Ureter (tissue), 1 donor: ENCODE measurements at places on chromosomes 7 and 10.

- no peak for DNase-seq
Observed at GRCh38 chr7:28988810-28989209, 30.7 kb upstream of the TRIL start.

DNA sequence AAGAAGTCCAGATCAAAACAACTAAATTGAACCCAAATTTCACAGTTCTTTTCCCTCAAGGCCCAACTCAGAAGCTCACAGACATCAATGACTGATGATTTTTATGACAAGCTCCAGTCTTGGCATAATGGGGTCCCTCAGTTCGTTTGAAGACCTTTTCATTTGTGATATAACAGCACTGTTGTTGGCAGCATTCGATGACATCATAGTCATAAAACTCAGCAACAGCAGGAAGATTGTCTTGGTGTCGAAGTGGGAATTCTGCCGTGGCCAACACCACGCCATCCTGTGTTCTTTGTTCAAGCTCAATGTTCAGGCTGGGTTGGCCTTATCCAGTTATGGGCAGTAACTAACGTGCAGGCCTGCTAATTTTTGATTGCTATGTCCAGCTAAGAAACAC, 261.7 kb downstream of the C7orf25 start:
- no peak for DNase-seq

DNA sequence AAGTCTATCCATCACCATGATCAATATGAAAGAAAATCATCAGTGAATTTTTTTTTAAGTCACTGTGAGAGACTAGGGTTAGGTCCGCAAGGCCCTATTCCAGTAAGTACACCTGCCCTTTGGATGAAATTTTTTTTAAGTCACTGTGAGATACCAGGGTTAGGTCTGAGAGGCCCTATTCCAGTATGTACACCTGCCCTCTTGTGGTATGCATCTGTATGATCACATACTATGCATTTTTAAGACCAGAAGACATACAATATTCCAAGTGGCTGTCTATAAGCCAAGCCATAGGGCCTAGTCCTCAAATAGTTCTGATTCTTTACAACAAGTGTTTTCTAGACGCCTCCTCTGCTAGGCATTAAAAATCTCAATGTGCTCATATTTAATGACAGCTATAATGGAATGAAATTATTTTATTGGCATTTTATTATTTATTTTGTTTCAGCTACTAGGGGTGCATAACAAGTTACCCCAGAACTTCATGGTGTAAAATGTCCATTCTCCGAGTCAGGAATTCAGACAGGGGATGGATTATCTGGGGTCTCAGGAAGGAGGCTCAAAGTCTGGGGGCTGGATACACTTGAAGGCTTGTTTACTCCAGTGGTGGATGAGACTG, 53.1 kb downstream of the TEX36 start:
- no peak for DNase-seq

DNA sequence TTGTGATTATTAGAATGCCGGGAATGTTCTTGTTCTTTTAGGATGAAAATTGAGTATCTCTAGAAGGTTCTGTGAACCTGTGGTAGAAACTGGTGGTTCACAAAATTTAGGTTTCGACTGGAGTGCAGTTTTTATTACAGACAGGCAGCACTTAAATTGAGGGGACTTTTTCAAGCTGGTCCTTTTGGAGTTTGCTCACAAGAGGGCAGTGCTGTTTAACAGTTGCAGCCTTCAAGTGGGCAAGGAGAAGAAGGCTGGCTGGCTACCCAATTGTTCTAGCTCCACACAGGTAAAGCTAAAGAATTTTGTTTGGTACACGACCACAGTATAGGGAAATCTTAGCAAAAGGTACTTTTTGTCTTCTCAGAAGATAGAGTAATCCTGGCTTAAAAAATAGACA, 233.6 kb downstream of the SNX13 start:
- peak; percentile 63 for DNase-seq

GRCh38 chr7:7693881-7694280, 24.5 kb downstream of the RPA3 start:
- no peak for DNase-seq

DNA sequence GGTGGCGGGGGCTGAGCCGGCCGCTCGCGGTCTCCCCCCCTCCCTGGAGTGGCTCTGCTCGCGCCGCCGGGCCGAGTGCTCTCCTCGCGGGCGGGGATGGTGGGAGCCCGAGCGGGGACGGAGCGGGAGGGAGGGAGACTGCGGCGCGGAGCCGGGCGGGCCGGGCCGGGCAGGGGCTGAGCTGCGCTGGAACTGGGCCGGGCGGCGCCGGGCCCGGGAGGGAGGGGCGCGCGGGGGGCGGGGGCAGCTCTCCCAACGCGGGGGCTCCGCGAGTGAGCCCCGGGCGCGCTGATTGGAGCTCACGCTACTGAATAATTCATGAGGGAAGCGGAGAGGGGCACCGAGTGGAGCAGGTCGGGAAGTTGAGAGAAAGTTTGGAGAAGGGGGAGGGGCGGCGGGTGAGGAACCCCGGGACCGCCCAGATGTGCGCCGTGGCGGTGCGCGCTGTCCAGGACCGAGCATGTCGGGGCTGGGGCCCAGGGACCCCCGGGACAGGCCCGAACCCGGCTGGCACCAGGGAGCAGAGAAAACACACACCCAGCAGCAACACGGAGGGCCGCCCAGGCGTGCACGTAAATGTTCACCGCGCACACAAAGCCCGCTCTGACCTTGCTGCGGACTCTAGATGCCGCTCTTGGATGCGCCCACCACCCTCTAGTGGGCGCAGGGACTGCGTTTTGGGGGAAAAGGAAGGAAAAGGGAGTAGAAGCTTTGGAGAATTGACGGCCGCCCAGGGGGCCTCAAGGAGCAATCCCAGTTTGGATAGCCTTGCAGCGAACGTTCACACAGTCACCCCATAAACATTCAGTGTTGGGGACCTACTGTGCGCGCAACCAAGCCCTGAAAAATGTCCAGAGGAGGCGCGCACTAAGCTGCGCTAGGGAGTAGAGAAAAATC, at the start of gene EPHB4:
Gene EPHB4, minus strand, starts transcription at position 194 of the 897 bp plus-strand sequence. CDS start 493 bp downstream, outside the sequence.
- peak; percentile 84 for DNase-seq

DNA sequence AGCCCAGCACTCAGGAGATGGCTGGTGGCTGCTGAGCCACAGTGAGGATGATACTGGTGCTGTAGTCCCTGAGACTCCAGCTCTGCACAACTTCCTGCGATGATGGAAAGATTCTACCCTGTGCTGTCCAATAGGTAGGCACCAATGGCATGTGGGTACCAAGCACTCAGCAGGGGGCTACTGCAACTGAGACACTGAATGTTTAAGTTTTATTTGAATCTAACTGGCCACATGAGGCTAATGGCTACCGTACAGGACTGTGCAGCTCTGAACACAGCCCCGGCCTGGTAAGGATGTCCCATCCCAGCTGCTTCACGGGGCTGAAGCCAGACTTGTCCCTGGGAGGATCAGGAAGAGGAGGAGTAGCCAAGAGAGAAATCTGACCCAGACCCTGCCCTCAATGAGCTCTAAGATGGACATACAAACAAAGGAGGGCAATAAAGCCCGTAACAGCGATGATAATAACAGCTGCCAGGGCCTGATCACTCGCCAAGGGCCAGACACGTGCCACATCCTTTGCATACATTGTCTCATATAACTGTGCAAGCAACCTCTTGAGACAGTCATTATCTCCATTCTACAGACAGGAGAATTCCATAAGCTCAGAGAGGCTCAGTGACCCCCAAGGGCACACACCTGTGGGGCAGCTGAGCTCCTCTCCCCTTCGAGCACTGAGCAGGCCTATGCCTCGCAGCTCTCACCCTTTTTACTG, 3.8 kb downstream of the GPRIN2 start:
- peak; percentile 40 for DNase-seq

DNA sequence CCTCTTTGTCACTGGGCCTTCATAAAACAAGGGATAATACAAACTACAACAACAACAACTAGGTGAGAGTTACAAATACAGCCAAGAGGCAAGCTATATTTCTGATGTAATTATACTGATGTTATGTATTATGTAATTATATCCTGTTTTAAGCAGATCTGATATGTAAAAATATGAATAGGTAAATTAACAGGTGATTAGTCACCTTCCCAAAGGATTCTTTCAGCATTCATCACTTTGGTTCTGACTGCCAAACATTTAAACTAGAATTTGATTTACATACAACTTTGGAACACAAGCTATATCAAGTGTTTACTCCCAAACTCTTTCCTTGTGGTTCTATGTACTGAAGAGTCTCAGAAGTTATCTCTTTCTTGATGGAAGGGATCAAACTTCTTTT, 53.7 kb downstream of the BEND7 start:
- no peak for DNase-seq

DNA sequence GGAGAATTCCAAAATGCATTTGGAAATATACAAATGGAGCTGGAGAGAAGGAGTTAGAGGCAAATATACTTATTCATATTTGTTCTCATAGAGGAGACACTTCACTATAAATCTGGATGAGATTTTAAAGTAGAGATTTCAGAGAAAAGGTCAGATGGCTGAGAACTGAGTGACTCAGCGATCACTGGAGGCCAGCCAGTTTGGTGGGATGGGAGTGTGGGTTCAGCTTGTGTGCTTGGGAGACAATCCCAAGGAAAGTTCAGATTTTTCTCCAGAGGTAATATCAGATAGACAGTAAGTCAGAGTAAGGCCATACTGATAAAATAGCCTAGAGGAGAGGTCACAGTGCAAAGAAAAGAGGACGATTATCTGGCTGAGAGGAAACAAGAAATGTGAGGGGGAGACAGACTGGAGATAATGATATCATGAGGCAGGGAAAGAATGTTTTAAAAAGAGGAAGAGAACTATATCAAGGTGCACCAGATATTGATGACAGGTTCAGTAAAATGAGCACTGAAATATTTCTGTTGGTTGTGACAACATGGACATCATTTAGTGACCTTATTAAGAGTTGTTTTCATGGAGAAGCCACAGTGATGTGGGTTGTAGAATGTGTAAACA, 67.0 kb downstream of the MDFIC start:
- no peak for DNase-seq

- DNase-seq: no peak
Observed at GRCh38 chr10:91614225-91614624, 18.6 kb downstream of the PPP1R3C start.

DNA sequence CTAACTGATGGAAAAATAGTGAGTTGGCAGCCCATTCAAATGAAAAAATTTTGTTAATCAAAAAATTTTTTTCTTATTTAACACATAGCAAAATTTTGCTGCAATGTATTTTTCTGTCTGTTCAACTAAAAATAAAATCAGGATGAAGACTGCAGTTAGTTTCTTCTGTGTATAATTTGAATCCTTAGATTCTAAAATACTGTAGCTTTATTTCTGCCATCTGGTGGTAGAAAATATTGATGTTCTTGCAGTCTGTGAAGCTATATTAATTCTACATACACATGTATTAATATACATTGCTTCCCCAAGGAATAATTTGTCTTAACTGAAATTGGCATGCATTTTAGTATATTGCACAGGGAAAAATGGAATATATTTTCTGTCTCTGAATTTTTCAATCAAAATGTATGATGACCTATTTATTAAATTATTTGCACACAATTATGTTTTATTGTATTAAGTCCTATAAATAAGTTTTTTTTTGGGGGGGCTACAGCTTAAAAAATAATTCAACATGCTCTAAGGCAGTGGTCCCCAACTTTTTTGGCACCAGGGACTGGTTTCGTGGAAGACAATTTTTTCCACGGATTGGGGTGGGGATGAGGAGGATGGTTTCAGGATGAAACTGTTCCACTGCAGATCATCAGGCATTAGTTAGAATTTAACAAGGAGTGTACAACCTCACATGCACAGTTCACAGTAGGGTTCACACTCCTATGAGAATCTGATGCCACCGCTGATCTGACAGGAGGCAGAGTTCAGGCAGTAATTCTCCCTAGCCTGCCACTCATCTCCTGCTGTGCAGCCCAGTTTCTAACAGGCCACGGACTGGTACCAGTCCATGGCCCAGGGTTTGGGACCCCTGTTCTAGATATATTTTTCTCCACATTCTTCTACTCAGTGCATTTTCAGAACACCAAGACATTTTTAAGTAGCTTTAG, 119.4 kb downstream of the GNAT3 start:
- DNase-seq: no peak

- DNase-seq: peak; percentile 68
Observed at GRCh38 chr10:126459878-126460481, 71.7 kb upstream of the ADAM12 start.

DNA sequence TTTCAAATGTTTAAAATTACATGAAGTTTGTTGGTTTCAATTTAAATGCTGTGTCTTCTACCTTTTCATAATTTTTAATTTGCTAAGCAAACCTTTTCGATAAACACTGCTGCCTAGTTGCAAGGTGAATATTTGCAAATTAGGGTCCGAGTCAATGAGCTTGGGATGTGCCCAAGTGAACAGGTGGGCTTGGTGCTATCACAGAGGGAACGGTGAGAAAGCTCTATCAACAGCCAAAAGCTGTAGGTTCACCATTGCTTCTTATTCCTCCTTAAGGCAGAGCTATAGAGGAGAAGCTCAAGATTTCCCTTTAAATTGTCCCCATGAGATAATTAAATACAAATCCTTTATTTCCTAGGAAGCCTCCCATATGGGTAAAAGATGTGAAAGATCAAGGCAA, 245.3 kb upstream of the CELF2 start:
- no peak for DNase-seq

- no peak for DNase-seq
Observed at GRCh38 chr10:84065804-84066601, 73.3 kb upstream of the GHITM start.

- no peak for DNase-seq
Observed at GRCh38 chr7:78092331-78092730, 293.8 kb downstream of the PHTF2 start.

DNA sequence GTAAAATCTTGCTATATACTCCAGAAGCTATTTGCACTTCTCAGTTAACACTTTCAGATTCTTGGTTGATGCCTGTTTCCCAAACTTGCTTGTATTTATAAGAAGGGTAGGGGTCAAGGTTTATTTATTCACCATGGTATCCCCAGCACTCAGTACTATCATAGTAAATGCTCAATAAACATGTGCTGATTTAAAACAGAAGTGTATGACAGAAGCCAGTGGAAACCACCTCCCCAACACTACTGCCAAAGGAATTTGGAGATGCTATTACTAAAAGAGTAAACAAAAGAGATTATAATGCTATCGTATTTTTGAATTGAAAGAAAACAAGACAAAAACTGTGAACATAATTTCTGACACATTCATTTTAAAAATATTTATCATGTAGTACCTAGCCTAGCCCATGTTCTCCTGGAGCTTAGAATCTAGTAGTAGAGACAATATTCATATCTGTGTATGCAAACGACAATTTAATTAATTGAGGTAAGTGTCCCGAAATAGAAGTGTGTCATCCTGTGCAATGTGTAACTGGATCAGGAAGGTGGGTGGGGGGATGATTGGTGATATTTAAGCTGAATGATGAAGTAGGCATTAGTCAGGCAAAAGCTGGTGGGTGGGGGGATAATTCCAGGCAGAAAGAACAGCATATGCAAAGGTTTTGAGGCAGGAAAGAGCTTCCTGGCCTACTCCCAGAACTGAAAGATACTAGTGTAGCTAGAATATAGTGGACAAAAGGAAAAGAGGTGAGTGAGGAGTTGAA, 77.5 kb downstream of the HGF start:
- DNase-seq: no peak
